ENCODE measurements at places on chromosomes 5 and 9. TPM values are rescaled to one million over a fixed set of nuclear protein-coding genes. Genes with fewer than 3 reads are reported as not detected.

GKAP1 gene
- 8.3 TPM for polyA plus RNA-seq

OR13C9 gene
- polyA plus RNA-seq = not detected

ZFP2 gene
- polyA plus RNA-seq = 1.8 TPM

ZNF454 gene
- 1.7 TPM for polyA plus RNA-seq
